ENCODE measurements at places on chromosomes 7 and 10.

- DNase-seq: no peak
Measured at GRCh38 chr7:77550586-77550985, 13.5 kb downstream of the PTPN12 start.

- DNase-seq: no peak
Measured at GRCh38 chr7:131967216-131967730, 410.8 kb upstream of the PODXL start.

DNA sequence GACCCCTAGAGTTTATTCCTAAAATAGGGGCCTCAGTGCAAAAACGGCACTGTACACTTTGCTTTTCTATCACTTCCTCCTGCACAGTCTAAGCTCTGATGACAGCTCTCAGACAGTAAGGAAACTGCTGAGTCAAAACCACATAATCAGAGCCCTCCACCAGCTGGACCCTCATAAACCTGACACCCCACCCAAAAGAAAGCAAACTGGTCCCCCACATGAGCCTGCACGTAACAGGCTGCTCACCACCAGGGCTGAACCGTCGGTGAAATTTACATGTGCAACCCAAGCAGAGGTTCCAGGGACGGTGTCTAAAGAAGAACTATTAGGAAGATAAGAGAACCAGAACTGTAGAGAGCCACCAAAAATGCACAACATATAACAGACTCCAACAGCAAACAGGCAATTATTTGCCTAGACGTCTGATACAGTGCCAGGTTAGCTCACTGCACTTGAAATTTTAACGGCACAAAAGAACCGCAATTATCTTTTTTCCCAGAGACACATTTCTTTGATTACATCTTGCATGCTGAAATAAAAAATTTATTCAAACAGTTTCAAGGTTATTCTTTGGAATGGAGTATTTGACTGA lies 19.6 kb downstream of the SGMS1 start:
- peak; percentile 64 for DNase-seq

DNA sequence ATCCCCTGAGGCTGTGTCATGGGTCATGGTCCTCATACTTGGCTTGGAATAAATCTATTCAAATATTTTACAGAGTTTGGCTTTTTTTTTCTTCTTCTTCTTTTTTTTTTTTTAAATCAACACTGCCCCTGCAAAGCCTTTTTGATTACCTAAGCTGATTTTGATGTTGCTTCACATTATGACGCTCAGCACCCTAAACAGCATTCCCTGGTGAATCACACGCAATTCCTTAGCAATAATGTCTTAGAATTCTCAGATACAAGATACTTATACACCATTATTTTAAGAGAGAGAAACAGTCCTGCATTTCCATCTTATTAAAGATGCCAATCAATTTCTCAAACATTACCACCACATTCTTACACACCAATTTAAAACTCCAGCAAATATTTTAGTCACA lies 323.7 kb upstream of the IGFBP3 start:
- DNase-seq: no peak

GRCh38 chr7:131354390-131354789 lies 26.7 kb downstream of the MKLN1 start:
- no peak for DNase-seq

DNA sequence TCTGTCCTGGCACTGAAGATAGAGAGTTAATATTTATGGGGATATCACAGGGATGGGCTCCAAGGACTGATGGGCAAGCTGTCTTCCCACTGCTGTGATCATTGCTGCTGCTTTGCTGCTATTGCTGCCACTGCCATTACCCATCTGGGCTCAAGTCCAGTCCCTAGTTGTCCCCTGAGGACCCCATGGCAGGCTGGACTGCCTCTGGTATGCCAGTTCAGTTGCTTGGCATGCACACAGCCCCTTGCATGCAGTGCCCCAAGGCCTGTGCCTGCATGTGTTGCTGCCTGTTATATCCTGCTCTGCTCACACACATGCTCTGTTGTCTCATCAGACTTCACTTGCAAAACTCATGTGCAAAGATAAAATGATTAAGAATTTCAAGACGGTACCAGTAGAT lies 109.5 kb downstream of the ADRA2A start:
- DNase-seq: no peak

DNA sequence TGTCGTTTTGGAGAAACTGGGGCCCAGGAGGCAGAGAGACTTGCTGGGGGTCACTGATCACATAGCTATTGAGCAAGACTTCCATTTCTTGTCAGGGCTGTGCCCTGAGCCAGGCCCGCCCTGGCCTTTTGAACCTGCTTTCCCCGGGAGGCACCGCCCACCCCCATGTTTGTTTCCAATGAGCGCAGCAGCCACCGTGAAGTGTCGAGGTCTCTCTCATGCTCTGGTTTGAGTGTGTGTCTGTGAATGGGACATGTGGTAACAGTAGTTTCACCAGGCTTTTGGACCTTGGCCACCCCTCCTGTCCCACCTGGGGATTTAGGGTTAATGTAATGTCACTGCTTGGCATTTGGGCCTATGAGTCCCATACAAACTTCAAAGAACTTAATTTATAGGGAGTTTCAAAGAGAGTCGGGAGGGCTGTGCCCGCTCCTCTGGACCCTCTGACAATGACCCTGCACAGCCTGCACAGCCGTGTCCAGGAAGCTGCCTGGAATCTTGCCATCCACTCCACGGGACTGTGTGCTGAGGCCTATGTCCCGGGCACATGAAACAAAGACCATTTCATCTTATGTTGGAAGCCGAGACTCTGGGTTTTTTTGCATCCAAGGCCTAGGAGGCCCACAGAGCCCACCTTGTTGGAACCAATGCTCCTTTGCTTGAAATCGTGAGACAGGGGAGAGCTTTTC lies 6.3 kb downstream of the PRF1 start:
- DNase-seq: no peak

GRCh38 chr7:137475966-137476365 lies 132.4 kb upstream of the PTN start:
- peak; percentile 31 for DNase-seq
